Spinal cord (tissue), 10 donors: ENCODE measurements at places on chromosomes 7 and 10.

- H3K27ac ChIP-seq = no peak overlapping the region
- peaks cover 6% of the 10 kb centered on the region for H3K4me1 ChIP-seq
- no peaks in the 10 kb centered on the region for H3K36me3 ChIP-seq
- no peaks in the 10 kb centered on the region for H3K27me3 ChIP-seq
Observed at GRCh38 chr7:30824821-30825720, 53.9 kb downstream of the MINDY4 start.

GRCh38 chr7:131197920-131198615, 129.6 kb upstream of the MKLN1 start:
- no peaks in the 10 kb centered on the region for H3K36me3 ChIP-seq
- no peaks in the 10 kb centered on the region for H3K27me3 ChIP-seq
- no peaks in the 10 kb centered on the region for H3K4me1 ChIP-seq
- DNase-seq = no peak
- H3K27ac ChIP-seq = no peak overlapping the region

- H3K4me3 ChIP-seq = no peak overlapping the region
- H3K27me3 ChIP-seq = no peaks in the 10 kb centered on the region
- no peak overlapping the region for H3K27ac ChIP-seq
- H3K36me3 ChIP-seq = no peaks in the 10 kb centered on the region
- DNase-seq = no peak
Observed at GRCh38 chr7:42002654-42003053, 234.4 kb downstream of the GLI3 start.

DNA sequence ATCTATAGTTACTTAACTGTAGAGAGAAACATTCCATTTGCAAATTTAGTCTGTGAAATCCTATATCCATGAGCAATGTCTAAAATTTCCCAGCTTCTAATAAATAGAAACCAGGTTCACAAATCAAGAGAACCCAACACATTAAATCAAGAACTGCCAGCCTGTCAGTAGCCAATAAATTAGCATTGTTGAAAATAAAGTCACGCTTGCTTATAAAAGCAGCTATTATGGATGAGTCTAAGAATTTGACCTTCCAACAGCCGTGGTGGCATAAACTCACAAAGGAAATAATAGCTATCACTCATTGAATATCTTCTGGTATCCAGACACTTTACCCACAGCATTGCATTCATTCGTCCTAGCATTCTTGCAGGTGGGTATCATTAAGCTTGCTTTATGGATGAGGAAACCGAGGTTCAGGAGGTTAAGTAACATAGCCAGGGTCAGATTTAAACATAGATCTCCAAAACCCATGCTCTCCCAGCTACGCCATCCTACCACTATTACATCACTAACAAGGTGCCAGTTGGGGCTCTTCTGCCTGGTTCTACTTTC, 260.1 kb upstream of the YAE1 start:
- no peak overlapping the region for H3K27ac ChIP-seq
- no peaks in the 10 kb centered on the region for H3K27me3 ChIP-seq
- no peak overlapping the region for H3K4me3 ChIP-seq
- H3K4me1 ChIP-seq = no peaks in the 10 kb centered on the region
- DNase-seq = no peak

- no peak overlapping the region for H3K4me3 ChIP-seq
- no peaks in the 10 kb centered on the region for H3K27me3 ChIP-seq
- no peaks in the 10 kb centered on the region for H3K4me1 ChIP-seq
- no peak for DNase-seq
- H3K27ac ChIP-seq = no peak overlapping the region
- H3K36me3 ChIP-seq = no peaks in the 10 kb centered on the region
Observed at GRCh38 chr7:144588559-144589051, 185.1 kb upstream of the NOBOX start.

DNA sequence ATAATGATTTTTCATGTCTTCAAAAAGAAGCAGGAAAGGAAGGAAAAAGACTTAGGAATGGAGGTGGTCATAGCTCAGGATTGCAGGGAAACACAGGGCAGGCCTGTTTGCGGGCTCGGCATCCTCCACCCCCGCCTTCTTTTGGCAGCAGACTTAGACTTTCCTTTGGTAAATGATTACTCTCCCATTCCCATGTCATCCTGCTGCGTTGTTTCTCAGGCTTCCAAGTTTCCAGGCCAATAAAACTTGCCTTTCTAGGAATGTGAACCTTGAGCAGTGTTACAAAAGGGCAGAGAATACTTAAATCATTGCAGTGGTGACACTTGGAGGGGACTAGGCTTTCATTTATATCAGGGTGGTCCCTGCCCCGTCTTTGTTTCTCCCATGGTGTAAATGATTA, 34.0 kb upstream of the DGKB start:
- H3K27me3 ChIP-seq = no peaks in the 10 kb centered on the region
- H3K27ac ChIP-seq = no peak overlapping the region
- no peak overlapping the region for H3K4me3 ChIP-seq
- no peaks in the 10 kb centered on the region for H3K4me1 ChIP-seq

GRCh38 chr7:50399206-50399605, 50.9 kb downstream of the FIGNL1 start:
- no peaks in the 10 kb centered on the region for H3K36me3 ChIP-seq
- H3K4me1 ChIP-seq = peaks cover 11% of the 10 kb centered on the region
- H3K4me3 ChIP-seq = no peak overlapping the region
- no peak overlapping the region for H3K27ac ChIP-seq

- H3K27me3 ChIP-seq = no peaks in the 10 kb centered on the region
- DNase-seq = no peak
- no peak overlapping the region for H3K27ac ChIP-seq
- H3K4me3 ChIP-seq = no peak overlapping the region
- no peaks in the 10 kb centered on the region for H3K4me1 ChIP-seq
Observed at GRCh38 chr7:128767475-128768110, 8.0 kb downstream of the OPN1SW start.

GRCh38 chr10:105706281-105707026, 1065.4 kb downstream of the SORCS3 start:
- DNase-seq = no peak
- no peak overlapping the region for H3K27ac ChIP-seq
- H3K27me3 ChIP-seq = no peaks in the 10 kb centered on the region
- H3K4me1 ChIP-seq = peaks cover 1% of the 10 kb centered on the region
- no peak overlapping the region for H3K4me3 ChIP-seq
- H3K36me3 ChIP-seq = no peaks in the 10 kb centered on the region

DNA sequence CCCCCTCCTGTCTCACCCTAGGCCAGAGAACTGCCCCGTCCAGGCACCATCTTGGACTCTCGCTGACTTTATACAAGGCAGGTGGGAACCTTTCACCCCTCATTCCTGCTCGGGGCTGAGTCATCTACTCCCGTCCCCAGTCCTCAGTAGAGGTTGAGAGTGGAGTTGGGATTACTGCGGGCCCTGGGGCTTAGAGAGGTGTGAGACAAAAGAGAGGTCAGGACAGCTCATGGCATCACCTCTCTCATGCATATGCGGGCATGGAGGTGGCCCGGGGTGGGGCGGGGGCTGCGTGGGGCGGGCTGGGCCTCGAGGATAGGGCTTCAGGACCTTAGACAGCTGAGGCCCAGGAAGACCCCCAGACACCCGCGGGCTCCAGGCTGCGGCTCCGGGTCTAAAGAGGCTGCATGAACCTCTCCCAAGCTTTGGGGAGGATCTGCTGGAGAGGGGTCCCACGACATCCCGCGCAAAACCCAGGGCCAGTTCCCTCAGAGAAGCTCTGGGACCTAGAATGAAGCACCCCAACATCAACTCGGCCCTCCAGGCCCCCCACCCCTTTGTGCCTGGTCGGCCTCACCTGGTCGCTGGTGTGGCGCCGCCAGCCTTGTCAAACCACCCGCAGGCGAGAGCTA, 317 bp downstream of the PDZD7 start:
- peak overlapping the region; percentile 86 for H3K4me3 ChIP-seq
- peaks cover 5% of the 10 kb centered on the region for H3K36me3 ChIP-seq
- H3K4me1 ChIP-seq = peaks cover 48% of the 10 kb centered on the region
- no peak overlapping the region for H3K27ac ChIP-seq
- peaks cover 17% of the 10 kb centered on the region for H3K27me3 ChIP-seq
- no peak for DNase-seq

DNA sequence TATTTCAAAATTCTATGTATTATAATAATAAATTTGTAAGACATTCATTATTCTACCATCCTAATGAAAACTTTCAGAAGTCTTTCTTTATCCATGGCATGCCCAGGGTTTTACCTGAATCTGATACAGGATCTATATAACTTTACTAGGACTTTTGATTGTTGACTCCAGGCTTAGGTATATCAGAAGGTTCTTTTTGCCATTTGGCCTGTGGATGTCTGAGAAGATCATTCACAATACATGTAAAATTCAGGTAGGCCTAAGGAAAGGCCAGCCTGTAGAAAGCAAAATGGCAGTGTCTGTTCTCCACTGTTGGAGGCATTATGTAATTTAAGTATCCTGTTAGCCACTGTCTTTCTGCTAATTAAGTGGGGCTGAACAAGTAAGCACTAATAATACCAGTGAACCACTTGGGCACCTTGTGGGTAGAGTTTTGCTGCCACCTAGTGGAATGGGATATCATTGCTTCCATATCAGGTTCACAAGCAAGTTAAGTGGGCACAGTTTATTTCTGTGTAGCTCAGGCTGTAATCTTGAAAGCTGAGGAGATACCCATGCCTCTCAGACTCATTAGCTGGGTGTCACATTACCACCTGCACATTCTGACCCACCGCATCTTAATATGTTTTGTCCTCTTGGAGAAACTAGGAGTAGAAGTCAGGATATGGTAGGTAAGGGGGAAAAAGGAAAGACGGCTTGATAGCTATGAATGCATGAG, 105.5 kb downstream of the SEPTIN7 start:
- H3K27me3 ChIP-seq = no peaks in the 10 kb centered on the region
- peaks cover 3% of the 10 kb centered on the region for H3K36me3 ChIP-seq
- no peak overlapping the region for H3K27ac ChIP-seq
- peaks cover 12% of the 10 kb centered on the region for H3K4me1 ChIP-seq
- H3K4me3 ChIP-seq = no peak overlapping the region

- peak overlapping the region; percentile 87 for H3K27ac ChIP-seq
- H3K4me1 ChIP-seq = peaks cover 66% of the 10 kb centered on the region
- peaks cover 33% of the 10 kb centered on the region for H3K36me3 ChIP-seq
- no peak overlapping the region for H3K4me3 ChIP-seq
- H3K27me3 ChIP-seq = no peaks in the 10 kb centered on the region
Observed at GRCh38 chr10:102633287-102633686, 11.0 kb upstream of the TRIM8 start.

- no peak overlapping the region for H3K4me3 ChIP-seq
- H3K36me3 ChIP-seq = no peaks in the 10 kb centered on the region
- no peaks in the 10 kb centered on the region for H3K27me3 ChIP-seq
- no peak overlapping the region for H3K27ac ChIP-seq
Observed at GRCh38 chr7:12385364-12385786, 18.3 kb downstream of the VWDE start.

DNA sequence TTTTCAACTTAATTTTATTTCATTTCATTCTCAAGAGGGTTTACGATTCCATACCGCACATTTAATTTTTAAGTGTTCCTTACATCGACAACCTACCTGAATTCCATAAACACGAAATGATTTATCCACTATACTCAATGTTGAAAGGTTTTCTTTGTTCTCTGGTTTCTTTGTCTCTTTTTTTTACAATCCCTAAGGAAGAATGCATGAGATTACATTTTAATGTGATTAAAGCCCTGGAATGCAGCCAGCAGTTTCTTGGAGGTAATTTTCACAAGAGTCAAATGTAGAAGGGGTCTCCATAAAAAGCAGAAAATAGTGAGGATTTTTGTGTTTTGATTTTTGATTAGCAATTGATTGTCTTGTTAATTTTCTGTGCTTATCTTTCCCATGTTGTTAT, 59.2 kb upstream of the ADCY1 start:
- no peak overlapping the region for H3K4me3 ChIP-seq
- no peak overlapping the region for H3K27ac ChIP-seq
- no peaks in the 10 kb centered on the region for H3K4me1 ChIP-seq
- peak; percentile 82 for DNase-seq
- no peaks in the 10 kb centered on the region for H3K36me3 ChIP-seq
- H3K27me3 ChIP-seq = no peaks in the 10 kb centered on the region

DNA sequence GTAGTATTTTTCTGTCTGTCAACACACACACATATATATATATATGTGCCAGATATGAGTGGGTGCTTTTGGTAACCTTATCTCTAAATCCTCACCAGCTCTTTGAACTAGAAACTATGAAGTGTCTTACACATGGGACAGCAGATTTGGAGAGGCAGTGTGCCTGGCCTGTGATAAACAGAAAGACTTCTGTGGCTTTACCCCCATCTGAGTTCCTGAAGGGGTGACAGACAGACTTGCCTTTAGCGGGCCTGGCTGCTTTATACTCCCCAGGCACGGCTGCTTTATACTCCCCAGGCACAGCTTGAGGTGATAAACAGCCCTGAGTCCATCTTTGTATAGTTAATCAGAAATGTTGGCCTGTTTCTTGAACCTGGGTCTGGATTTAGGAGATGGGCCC, 5.6 kb downstream of the BAG3 start:
- H3K27ac ChIP-seq = peak overlapping the region; percentile 64
- no peaks in the 10 kb centered on the region for H3K27me3 ChIP-seq
- H3K36me3 ChIP-seq = peaks cover 7% of the 10 kb centered on the region
- H3K4me1 ChIP-seq = peaks cover 41% of the 10 kb centered on the region

DNA sequence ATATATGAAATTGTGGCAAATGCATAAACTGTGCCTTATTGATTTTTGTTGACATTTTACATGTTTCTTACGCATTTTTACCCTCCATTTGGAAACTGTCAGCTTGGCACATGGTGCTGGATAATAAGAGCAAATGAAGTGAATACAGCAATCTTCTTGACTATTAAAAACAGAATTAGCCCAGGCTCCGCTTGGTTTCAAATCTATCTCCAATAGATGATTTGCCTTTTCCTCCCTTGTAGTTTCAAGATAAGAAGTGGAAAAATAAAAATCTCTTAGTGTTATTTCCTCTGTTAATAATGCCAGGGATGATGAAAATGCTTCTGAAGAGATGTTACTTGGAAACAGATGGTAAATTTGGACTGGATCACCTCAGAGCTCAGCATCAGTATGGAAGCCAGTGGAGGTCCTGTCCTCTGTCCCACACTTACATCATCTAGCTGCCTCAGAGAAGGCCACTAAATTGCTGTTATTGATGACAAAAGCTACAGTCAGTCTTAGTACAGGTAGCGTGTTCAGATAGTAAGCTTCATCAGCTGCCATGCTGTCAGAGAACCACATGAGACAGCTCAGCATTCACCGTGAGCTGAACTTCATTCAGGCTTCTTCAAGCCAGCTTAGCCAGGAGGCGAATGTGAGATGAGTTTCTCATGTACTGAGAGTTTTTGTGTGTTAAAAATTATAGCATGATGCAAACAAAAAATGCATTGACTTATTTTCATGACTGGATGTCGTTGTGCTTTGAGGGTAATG, 246.8 kb downstream of the CELF2 start:
- H3K4me1 ChIP-seq = peaks cover 5% of the 10 kb centered on the region
- no peak for DNase-seq
- peaks cover 6% of the 10 kb centered on the region for H3K36me3 ChIP-seq
- H3K4me3 ChIP-seq = no peak overlapping the region
- no peaks in the 10 kb centered on the region for H3K27me3 ChIP-seq
- H3K27ac ChIP-seq = no peak overlapping the region
